NCI-H1930 (cell line): ENCODE measurements at places on chromosomes 5 and 9.
A peak's percentile ranks its signal among the peaks of the same experiment; 100 is the strongest.

DNA sequence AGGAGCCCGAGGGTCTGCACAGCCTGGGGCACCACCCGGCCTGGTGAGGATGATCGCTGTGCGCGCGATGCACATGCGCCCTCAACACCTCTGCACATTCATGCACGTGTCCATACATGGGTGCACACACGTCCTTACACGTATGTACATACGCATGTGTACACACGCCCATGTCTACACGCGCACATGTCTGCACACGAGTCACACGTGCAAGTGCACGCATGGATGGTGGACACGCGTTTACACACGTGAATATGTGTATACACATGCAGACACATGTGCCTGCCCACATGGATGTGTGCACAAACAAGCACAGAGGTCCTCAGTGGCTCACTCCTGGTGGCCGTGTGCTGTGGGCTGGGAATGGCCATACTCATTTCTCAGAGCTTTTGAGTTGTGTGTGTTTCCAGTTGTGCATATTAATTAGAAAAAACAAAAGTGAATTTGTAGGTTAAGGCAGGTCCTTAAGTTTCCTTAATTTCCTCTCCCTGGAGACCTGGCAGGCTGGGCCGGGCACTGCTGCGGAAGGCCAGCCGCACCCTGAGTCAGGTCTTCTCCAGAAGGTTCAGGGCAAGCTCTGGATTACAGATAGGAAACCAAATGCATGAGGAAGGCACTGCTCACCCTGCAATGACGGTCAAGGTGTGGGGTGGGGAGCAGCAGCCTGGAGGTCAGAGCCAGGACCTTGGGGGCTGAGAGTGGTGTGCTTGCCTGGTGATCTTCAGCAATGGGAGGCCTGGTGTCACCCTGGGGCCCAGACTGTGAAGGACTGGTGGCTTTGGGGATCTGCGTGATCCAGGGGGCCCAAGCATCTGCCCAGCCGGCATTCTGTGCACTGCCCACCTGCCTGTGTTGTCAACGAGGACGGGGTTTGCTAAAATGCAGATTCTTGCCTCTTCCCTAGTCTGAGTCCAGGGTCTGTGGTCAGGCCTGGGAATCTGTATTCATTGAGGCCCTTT is 1.3 kb upstream of the RNU6ATAC start:
- no peak for DNase-seq

- no peak for DNase-seq
These were observed at the start of gene MAMDC2 for GRCh38 chr9:70043689-70044489. Gene MAMDC2 (plus strand): TSS chr9:70043848. CDS start chr9:70044198, 350 bp downstream.

- no peak for DNase-seq
These were observed 25.0 kb downstream of the WDR36 start for GRCh38 chr5:111117136-111117535.

DNA sequence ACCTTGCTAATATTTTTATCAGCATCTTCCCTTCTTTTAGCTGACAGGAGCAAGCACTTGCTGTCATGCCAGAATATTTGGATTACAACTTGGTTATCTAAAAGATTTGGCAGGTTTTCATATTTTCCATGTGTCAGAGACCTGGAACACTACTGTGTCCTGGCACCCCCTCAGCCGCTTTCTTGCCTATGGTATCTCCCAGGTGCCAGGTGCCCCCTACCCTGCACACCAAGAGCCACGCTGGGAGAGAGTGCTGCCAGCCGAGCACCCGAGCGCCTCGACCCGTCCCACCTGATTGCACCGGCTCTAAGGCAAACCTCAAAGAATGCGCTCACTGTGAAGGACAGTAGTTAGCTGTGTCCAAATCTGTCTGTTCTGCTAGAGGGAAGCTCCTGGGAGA is 84.8 kb downstream of the GTF3C4 start:
- no peak for DNase-seq

DNA sequence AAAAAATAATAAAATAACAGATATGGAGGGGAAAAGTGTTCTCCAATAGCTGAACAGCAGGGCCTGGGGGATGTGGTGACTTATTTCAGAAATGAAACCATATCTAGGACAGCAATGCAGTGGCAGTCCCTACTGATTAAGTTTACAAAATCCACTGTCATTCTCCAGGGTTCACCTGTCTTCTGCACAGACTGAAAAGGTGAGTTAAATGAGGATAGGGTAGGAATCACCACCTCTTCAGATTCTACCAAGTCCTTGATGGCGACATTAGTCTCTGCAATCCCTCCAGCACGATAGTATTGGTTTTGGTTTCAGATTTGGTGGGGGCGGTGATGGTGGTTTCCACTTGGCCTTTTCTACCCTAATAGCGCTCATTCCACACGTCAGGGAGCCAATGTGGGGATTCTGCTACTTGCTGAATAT is 32.3 kb upstream of the NPM1 start:
- DNase-seq, result no peak

GRCh38 chr9:69223605-69224004 is 49.5 kb downstream of the TJP2 start:
- peak; percentile 11 for DNase-seq

DNA sequence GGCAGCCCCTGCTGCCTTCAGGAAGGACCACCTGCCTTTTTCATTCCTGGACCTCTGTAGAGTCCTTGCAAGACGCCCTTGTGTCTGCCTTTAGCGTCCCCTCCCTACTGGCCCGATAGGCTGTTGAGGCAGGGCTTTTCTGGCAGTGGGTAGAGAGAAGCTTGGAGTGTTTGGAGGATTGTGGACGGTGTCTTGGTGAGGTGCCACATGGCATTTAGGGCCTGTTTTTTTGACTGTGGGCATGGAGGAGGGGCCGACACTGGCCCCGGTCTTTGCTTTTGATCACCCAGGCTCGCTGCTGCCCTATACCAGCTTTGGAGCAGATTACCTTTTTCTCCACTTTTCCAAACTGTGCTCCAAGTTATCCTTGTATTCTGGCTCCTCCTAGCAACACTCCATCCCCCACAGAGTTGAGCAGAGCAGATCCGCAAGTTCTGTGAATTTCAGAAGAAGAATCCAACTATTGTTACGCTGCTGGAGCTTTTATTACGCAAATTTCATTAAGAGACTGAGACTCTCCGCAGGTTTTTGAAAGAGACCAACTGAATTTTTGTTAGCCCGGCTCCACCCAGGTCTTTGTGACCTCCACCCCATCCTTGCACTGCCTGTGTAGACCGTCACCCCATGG is 34.8 kb upstream of the PRDM12 start:
- no peak for DNase-seq

GRCh38 chr9:93098236-93098946 is 2.4 kb downstream of the CARD19 start:
- DNase-seq, result no peak
